ENCODE measurements at places on chromosomes 7 and 10.

GRCh38 chr10:82396886-82397285 lies 521.9 kb downstream of the NRG3 start:
- DNase-seq: no peak

DNA sequence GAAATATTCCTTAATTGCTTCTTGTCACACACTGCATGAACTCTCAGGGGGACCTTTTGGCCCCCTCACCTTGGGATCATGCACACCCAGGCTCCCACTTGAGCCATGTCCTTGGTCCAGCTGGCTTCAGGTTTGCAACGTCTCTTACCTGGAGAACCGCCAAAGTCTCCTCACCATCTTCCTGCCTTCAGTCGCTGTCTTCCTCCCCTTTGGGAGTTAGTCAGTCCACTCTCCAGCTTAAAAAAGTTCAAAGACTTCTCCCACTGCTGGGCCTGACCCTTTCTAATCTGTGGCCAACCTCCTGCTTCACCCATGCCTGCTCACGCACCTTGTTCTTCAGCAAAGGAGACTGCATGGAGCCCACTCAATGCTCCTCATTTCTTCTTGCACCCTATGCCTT lies 82.6 kb upstream of the LRRC4 start:
- no peak for DNase-seq

DNA sequence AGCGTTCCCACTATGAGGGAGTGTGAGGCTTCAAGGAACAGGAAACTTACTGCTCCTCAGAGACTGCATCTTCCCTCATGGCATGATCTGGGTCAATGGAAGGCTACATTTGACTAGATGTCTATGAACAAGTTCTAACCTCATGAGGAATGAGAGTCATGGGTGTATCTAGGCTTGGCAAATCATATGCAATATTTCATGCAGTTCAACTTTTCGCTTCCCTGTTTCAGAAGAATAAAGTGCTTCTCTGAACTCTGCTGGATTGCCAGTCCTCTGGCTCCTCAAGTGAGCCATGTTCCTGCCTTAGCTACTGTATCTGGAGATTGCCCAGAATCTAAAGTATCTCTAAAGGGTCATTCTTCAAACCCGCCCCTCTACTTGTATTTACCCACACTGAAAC lies 54.3 kb upstream of the SEMA3A start:
- no peak for DNase-seq

GRCh38 chr7:123367031-123367430 lies 167.3 kb upstream of the SLC13A1 start:
- DNase-seq: no peak

DNA sequence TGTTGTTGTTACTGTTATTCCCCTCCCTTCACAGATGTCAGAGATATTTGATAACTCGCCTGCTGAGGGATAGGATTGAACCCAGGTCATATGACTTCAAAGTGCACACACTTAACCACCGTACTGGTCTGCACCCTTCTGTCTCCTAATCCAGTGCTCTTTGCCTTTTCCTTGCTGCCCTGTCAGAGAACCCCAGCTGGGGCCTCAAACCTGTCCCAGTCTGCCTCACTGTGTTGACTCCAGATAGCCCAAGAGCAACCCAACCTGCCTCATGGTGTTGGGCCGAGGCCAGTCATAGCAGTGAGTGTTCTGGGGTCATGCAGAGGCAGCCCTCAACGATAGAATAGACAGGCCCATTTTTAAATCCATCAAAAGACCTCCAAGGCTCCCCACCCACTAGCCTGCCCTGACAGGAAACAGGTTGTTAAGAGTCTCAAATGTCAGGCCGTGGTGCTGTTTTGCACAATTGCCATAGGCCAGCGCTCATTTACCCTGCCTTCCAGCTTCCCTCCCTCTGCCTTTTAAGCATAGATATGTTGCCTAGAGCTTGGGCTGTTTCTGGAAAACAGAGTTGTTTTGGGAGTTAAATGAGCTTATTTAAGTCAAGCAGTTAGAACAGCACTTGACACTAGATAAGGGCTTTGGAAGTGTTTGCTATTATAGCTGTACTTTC lies 37.0 kb upstream of the PDCD4 start:
- no peak for DNase-seq

DNA sequence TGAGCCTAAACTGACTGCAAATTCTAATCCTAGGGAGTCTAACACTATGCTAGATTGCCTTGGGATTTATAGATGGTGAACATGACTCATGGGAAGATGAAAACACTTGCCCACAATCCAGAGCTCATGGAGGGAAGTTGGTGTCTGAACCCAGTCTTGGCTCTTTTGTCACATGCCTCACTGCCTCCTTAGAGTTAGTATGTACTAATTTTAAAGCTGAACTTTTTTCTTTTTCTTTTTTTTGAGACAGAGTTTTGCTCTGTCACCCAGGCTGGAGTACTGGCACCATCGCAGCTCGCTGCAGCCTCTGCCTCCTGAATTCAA lies 14.4 kb downstream of the MRPL32 start:
- DNase-seq: no peak

DNA sequence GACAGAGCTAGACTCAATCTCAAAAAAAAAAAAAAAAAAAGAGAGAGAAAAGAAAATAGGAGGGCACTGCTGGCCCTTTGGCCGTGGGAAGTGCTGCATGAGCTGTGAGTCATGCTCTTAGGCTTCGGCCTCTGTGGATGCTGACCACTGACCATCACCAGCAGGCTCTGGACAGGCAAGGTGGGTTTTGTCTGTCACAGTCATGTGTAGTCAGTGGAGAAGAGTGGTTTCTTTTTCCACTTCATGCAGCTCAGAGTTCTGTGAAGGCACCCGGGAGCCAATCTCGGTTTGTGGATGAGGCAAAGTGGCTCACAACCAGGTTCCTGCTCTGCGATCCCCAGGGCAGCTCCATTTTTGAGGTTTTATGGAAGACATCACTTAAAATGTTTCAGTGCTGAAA lies 58.1 kb downstream of the PRTFDC1 start:
- peak; percentile 92 for DNase-seq

GRCh38 chr10:131920693-131921092 lies 19.9 kb downstream of the PPP2R2D start:
- no peak for DNase-seq

- DNase-seq: peak; percentile 47
These were observed 852 bp upstream of the PRKAR1B start for GRCh38 chr7:727806-728460.

- DNase-seq: no peak
These were observed 15.6 kb upstream of the SEPTIN7 start for GRCh38 chr7:35785250-35785649.

DNA sequence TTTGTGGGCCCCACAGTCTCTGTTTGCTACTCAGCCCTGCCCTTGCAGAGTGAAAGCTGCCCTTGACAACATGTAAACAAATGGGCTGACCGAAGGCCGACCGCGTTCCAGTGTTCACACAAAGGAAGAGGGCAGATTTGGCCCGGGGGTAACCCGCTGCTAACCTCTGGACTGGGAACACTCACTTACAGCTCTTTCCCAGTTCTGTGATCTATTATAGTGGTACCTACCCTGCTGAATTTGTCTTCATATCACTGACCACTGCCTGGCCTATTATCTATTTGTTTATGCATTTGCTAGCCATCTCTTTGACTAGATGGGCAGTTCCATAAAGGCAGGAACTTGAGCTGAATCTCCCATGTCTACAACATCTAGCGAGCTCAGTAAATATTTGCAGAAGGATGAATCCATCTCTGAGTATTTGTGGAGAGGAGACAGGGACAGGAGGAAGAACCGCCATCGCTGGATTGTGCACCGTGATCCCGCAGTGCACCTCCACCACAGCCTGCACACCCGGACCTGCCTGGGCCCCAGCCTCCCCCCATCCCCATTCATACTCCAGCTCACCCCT lies 15.2 kb downstream of the SLC29A3 start:
- DNase-seq: no peak

DNA sequence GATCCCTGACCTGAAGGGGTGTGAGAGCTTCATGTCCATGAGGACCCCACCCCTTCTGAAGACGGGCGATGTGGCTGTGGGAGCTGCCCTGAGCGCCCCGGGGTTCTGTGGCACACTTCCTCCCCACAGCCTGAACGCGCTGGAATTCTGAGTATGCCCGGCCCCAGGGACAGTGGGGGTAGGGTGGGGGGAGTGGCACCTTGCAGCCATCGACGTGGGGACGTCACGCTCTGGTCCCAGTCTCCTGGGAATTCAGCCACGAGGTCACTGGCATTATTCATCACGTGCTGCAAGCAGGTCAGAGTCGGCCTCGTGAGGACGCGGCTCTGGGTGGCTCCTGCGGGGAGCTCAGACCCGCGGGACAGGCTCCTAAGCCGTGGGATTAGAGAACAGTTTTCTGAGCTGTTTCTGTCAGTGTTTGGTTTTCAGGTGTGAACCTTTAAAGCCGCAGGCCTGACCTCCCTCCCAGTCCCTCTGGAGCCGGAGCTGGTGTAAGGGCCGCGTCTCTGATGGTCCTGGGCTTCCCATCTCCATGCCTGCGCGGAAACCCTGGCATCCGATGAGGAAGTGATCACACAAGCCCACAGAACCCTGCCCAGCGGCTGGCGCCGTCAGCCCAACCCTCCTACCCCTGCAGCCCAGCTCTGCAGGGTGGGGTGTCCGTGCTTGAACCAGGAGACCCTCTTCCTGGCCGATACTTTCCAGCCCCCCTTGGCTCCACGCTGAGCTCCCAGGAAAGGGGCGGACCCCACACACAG lies 16.1 kb downstream of the GPR146 start:
- DNase-seq: peak; percentile 6

- no peak for DNase-seq
These were observed 19.8 kb downstream of the C10orf71 start for GRCh38 chr10:49318755-49319154.

DNA sequence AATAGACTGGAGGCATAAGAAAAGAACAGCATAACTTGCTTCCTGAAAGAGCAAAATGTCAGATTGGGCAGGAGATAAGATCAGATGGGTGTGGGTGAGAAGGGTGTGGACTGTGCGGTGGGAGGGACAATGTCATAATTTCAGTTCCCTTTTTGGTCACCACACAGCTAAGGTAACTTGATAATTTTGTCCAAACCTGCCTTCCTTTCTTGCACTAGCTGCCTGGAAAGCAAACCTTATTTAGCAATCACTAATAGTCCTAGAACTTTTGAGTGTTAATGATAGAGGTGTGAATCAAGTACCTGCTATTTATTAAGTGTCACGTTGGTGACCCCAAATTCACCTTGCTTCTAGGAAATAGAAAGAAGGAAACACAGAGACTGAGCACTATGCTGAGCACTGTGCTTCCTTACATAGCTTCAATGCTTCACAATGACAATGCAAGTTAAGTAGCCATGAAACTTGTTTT lies 72.4 kb upstream of the SP4 start:
- DNase-seq: no peak

DNA sequence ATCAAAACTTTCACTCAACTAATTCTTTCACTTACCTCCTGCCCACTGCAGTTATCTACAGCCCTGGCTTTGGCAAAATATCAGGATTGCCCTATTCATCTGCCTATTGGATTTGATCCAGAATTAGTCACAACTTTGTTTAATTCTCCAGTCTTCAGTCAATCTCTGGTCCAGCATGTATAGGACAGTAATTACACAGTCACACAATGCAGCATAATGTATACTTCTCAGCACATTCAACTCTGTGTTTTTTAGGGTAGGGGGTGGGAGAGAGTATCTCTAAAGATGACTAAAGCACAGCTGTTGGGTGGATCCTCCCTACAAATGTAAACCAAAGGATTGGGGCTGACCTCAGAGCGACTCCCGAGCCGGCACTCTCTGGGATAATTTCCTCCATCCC lies 17.7 kb upstream of the NRP1 start:
- peak; percentile 72 for DNase-seq

DNA sequence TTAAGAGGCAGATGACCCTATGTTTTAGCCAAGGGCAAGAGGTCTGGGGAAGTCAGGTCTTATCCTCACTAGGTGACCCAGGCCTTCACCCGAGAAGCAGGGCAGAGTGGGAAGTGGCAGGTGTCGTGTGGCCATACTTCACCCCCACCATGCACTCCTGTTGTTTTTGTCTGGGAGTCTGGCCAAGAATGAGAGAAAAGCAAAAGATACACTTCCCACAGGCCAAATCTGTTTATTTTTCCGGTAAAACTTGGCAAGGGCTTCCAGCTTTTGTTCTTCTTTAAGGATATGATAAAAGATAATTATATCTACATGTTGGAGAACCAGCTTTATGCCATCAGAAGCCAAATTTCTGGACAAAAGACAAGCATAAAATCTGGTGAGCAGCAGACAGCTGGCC lies 137.4 kb upstream of the CDC14C start:
- DNase-seq: no peak

DNA sequence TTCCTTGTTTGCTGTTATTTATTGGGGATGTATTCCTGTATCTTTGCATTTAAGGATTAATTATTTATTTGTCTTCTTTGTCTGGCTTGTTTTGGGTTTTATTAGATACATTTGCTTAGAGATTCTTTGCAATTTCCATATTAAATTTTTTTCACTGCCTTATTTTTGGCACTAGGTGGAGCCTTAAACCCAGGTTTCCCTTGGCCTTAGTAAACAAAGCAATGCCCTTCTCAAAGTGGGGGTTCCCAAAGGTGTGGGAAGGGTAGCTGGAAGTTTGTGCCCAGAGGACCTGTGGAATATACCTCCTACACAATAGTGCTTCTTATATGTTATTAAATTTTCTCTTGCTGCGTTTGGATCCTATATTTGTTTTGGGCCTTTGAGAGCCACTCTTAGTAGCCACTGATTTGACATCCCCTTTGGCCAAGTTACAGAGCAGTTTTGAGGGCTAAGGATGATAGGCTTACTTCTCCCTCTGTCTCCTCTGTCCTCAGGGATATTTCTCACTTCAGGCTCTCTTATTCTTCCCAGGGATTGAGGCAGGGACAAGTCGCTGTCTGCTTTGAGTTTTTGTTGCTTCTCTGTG lies 162.3 kb downstream of the ITGB1 start:
- DNase-seq: peak; percentile 40

DNA sequence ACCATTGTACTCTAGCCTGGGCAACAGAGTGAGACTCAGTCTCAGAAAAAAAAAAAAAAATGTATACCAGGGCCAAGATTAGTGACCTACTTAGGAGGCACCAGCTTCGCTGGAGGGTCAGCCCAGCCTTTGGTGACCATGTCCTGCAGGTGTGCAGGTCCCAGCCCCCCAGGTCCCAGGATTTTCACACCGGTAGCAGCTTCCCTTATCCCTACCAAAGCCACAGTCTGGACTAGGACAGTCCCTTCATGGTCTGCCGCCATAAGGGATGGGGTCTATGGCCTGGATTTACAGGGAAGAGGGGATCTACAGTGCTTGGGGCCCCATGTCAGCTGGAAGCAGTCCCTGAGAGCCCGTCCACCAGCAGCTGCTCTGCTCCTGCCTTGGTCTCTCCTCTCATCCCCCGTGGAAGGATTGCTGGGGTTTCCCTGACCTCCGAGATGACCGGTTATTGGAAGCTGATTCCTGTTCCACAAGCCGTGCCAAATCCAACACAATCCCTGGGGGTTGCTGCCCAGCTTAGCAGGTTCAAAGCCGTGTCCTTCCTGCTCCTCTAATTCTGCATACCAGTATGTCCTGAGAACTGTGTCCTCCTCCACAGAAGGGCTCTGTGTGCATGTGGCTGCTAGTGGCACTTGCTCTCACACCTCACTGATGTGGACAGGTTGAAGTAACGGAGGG lies 11.0 kb upstream of the NDUFB2 start:
- no peak for DNase-seq

GRCh38 chr7:40499718-40500117 lies 364.9 kb downstream of the SUGCT start:
- no peak for DNase-seq

- DNase-seq: no peak
These were observed 29.7 kb downstream of the AGAP3 start for GRCh38 chr7:151115836-151116418.
